NCI-H2171 (cell line): ENCODE measurements at places on chromosomes 5 and 9.

DNA sequence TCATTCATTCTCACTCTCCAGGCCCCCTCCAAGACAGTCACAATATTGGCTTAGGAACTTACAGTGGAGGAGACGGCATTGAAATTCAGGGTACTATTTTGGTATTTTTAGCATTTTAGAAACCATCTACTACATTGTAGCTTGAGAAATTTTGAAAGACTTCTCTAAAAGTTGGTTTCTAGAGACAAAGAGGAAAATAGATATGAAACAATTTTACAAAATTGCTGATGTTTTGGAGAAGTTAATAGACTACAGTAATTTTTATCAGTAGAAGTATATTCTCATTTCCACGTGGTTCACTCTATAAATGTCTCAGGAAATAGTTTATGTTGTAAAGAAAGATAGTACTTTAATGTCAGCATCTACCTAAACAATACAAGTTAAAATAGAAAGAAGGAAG is 63.2 kb upstream of the ZSWIM6 start:
- DNase-seq: no peak

DNA sequence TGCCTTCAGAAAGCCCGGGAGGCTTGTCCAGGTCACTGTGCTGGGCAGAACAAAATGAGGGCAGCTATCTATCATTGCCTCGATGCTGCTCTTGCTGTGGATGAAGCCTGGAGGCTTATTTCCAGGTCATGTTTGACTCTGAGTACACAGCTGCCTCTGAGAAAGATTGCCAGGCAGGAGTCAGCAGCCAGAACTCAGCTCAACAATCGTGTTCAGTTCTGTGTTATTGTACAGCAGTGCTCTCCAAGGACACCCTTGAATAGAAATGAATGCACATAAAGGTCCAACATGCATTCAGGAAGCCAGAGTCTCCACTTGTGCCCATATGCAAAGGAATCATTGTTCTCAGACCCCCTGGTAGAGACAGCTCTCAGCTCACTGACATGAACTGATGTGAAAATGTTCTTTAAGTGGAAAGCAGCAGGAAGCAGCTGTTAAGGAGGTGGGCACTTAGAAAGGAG is 61.7 kb upstream of the ZFR start:
- no peak for DNase-seq

GRCh38 chr9:17422994-17423680 is 155.7 kb upstream of the SH3GL2 start:
- no peak for DNase-seq

- DNase-seq: no peak
These were observed 38.4 kb upstream of the PCA3 start for GRCh38 chr9:76725885-76726284.

DNA sequence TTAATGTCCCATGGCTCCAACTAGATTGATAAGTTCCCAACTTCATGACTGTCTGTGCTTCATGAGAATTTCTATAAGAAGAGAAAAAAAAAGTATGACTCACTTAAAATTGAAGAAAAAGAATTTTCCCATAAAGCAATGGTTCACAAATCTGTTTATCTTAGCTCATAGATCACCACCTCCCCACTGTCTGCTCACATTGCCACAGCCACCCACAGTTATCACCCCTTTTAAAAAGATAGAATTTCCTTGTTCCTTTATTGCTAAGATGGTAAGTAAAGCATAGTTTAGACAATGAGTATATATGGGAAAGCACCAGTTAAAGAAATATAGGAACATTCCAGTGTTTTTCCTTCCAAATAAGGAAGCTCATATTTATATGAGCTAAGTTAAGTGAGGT is 67.1 kb downstream of the ALDH7A1 start:
- no peak for DNase-seq

- no peak for DNase-seq
These were observed 354.6 kb downstream of the ARRDC3 start for GRCh38 chr5:91028499-91028956.

DNA sequence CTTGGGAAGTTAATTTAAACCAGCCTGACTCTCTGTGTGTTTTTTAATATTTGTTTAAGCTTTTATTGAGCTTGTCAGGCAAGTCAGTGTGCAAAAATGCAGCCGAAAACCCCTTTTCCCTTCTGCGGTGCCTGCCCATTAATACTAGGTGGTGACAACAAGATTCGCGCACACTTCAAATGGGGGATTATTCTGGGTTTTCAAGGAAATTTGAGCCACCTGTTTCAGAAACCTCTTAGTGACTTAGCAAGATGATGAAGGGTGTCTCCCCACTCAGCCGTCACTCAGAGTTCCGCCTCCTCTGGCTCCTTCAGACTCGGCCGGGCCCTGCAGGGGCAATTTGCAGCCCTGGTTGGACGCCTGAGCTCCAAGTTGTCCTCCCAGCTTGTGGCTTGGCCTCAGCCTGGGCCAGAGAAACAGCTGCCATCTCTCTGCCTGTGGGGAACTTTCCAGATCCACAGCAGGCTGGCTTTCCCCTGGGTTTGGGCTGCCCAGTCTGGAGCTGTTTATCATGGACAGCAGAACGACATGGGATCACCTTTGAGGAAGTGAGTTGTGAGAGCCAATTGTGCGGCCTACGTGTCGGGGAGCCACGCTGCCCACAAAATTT is 75.9 kb downstream of the SPRY4 start:
- no peak for DNase-seq

- no peak for DNase-seq
These were observed 124.8 kb upstream of the LARP1 start for GRCh38 chr5:154630410-154630809.

DNA sequence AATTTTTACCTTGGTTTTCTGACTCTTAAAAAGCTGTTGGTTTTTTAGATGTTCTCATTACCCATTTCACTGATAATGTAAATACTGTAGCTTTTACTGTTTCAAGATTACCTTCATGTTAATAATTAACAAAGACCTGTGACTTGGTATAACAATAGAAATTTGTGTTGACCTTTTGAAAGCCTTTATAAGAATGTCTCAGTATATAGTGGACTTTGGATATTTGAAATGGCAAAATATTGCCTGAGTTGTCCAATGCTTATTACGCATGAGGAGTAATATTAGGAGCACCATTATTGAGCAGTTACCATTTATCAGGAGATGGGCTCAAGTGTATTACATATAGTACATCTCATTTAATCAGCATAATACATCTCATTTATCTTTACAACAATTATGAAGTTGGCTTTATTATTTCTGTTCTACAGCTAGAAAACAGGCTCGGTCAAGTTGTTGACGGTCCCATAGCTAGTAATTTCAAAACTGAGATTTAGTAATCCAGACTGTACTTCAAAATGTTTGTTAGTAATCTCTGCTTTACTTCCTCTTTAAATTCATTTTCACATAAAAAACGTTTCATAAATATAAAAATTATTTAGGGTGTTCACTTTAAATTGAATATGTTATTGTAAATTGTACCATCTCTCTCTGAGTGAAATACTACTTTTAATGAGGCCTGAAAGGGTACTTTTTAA is 50.7 kb upstream of the FKTN start:
- no peak for DNase-seq

GRCh38 chr5:36150676-36151433 is 832 bp downstream of the LMBRD2 start:
- peak; percentile 72 for DNase-seq

DNA sequence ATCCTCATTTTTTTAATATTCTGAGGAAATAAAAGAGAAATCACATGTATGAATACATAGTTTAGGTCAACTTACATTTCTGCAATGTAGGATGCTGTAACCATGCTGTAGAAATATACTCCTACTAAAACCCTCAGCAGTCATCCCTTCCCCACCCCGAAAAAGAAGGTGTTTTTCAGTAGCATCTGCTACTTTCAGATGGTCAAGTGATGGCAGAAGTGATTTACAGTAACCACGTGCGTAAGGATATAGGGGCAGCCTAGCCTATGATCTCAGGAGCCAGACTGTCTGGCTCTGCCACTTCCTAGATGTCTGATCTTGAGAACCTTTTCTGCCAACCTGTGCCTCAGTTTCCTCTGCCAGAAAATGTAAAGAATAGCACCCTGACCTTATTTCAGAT is 26.0 kb upstream of the SYK start:
- DNase-seq: no peak

DNA sequence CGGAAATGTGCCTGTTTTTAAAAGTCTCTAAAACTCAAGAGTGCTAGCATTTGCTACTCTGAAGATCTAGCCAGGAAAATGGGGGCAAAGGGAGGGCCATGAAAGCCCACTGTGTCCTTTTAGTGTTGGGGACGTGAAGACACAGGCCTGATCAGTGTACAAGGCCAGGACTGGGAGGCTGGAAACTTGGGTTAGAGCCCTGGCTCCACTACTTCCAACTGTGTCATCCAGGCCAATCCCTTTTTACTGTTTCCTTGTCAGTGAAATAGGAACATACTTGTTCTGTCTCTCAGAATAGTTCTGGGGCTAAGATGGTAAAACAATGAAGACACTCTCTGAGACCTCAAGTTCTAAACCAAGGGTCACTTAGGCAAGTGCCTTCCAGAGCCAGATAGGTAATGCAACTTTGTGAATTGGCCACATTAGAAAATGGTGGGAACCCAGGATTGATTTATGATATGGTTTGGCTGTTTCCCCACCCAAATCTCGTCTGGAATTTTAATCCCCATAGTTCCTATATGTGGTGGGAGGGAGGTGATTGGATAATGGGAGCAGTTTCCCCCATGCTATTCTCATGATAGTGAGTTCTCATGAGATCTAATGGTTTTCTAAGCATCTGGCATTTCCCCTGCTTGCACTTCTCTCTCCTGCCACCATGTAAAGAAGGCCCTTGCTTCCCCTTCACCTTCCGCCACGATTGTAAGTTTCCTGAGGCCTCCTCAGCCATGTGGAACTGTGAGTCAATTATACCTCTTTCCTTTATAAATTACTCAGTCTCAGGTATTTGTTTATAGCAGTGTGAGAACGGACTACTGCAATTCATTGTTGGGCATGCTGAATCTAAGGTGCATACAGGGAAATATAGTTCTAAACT is 30.4 kb upstream of the B4GALT1 start:
- DNase-seq: no peak

DNA sequence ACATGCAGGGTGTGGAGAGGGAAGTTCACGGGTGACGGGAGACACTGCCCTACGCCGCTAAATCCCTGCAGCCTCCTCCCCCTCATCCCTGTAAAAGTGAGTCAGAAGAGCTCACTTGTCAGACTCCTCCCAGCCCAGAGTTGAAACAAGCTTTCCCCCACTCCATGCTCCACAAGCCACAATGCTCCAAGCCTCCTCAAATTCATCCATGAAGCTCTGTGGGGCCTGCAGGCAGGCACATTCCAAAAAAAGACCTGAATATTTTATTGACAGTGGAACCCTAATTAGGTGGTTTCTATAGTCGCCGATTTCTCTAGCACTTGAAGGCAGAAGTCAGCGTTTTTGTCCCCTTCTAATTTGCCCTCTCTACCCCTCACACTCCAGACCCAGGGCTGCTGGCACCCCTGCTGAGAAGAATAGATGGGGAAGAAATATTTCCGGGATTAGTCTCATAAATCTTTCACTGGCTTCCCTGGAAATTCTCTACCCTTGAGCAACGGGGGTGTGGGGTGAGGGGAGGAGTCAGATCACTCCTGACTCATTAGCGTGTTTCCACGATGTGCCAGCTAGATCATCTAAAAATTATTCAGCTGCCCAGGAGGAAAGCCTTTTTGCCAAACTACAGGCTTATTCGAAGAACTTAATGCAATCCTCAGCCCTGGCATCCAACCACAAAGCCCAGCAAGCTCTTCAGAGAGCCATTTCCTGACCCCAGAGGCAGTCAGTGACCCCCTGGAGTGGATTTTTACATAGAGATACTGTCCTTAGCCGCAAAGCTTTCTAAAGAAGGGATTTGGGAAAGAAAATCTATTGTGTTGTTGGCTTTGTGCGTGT is 97.1 kb downstream of the ENC1 start:
- no peak for DNase-seq

GRCh38 chr5:36236801-36237200 is 4.9 kb downstream of the NADK2 start:
- DNase-seq: no peak

GRCh38 chr9:25681266-25681665 is 3.0 kb upstream of the TUSC1 start:
- no peak for DNase-seq

GRCh38 chr5:148828511-148829247 is 2.3 kb downstream of the ADRB2 start:
- DNase-seq: no peak

- no peak for DNase-seq
These were observed 47.2 kb upstream of the FABP6 start for GRCh38 chr5:160181965-160182622.

- no peak for DNase-seq
These were observed 1068.5 kb upstream of the CDH10 start for GRCh38 chr5:25713259-25713658.

DNA sequence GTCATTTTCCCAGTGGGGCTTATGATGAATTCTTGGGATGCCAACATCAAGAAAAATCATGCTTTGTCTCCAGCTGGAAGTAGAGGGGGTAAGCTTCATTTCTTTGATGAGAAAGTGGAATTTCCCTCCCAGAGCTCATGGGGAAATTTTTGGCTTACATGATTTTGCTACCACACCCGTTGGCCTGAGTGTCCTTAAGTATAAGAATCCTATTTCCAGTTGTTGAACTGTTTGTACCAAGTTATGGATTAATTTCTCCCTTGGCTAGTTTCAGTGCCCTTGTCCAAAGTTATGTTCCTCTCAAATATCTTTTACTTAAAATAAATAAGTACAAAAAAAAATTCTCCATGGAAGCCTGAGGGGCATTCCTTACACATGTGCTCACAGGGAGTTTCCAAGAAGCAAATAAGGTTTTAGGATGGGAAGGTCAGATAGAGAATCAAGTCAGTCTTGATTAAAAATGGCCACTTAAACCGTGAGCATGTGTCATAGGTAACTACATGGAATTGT is 82.3 kb downstream of the PTCD2 start:
- no peak for DNase-seq

GRCh38 chr5:88929385-88929784 is 46.4 kb upstream of the MEF2C start:
- no peak for DNase-seq

GRCh38 chr5:71481441-71481840 is 26.0 kb downstream of the BDP1 start:
- no peak for DNase-seq

GRCh38 chr5:82160948-82161347 is 117.2 kb downstream of the RPS23 start:
- DNase-seq: no peak

- no peak for DNase-seq
These were observed 193.0 kb upstream of the C9orf72 start for GRCh38 chr9:27766073-27766835.

GRCh38 chr5:65858316-65858715 is 68.1 kb upstream of the ERBIN start:
- no peak for DNase-seq

DNA sequence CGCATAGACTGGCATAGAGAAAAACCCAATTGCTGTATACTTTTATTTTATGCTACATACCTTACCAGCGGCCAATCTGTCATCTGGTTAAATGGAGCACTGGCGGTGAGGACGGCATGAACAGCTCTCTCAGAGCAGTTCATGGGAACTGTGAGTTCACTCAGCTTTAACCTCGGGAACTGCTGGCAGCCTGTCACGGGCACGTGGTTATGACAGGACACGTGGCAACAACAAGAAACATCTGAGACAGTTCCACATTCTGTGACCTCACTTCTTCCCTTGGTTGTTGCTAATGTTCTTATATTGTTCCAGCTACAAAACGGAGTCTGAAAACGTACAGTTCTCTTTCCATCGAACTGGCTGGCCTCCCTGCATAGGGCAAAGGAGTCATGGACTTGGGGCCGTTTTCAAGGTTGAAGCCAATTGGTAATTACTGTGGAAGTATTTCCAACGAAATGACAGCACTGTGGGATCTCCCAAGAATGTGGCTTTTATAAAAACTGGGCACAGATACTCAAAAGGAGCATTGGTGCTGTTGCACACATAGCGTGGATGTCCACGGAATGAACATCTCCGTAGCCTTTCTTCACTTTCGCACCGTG is 246.3 kb upstream of the DAP start:
- DNase-seq: no peak

GRCh38 chr5:103178167-103178566 is 58.1 kb downstream of the PPIP5K2 start:
- DNase-seq: no peak
